GM23338 (cell line): ENCODE measurements at places on chromosomes 6 and 20. TPM values are rescaled to one million over a fixed set of nuclear protein-coding genes. Genes with fewer than 3 reads are reported as not detected.
A peak's percentile ranks its signal among the peaks of the same experiment; 100 is the strongest.

DNA sequence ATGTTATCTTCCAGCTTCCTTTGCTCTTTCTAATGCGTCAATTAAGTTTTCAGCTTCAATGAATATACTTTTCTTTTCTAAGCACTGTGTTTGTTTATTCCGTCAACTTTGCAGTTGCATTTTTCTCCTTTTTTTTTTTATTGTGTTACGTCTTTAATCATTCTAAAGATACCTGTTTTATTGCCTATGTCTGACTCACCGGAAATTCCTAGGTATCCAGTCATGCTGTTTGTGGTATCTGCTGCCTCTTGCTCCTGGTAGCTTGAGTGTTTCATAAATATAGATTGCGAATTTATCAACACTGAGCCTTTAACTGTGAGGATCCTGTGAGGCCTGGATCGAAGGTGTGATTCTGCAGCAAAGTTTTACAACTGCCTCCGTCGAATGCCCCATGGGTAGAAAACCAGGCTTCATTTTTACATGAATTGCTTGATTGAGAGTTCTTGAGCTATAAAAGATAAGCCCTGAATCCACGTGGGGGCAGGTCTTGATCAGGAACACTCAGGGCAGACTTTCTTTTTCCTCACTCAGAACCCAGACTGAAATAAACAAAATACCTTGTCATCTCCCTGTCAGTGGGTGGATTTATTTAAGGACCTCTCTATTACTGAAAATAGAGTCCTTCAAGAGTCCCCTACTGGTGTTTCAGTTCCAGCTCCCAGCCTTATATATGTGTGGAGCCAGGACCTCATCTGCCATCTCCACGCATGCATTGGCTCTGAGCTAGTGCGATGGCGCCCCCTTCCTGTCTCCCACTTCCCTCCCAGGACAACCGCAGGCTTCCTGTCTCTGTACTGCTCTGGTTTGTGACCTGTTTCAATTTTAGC lies 60.1 kb upstream of the LRRC1 start:
- peak; percentile 80 for DNase-seq

DNA sequence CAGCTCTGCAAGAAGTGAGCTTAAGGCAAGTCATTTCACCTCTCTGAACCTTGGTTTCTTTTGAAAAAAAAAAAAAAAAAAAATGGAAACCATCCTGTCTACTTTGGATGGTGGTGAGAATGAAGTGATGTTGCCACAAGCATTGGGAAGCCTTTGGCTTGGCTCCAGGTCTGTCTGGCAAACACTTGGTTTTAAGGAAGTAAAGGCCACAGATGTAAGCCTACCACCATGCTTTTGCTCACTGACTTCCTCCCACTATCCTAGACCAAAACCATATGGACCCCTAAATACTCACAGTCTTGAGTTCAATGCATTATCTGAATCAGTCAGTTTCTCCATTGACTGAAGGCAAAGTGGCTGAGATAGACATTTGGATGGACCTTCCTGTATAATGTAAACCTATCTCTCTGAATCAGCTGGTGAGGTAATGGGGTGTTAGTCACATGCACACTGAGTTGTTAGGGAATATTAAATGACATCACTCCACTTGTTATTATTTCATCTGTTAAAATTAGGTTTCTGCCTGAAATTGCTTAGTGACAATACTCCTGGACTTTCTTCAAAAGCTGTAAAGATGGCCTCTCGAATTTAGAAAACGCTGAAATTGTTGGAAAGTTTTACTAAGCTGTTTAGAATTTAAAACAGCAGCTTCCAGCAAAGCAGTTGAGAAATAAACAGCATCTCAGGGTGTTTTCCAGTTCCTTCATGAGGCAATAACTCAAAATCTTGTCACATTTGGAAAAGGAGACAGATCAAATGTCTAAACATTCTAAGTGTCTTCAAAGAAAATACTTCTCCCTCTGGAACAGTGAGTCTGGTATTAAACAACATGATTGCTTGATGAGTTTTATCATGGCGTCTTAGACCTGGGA lies 833.5 kb downstream of the DHX35 start:
- DNase-seq = no peak

GRCh38 chr6:31836047-31836473 lies 8.5 kb downstream of the HSPA1B start:
- no peak for DNase-seq

DNA sequence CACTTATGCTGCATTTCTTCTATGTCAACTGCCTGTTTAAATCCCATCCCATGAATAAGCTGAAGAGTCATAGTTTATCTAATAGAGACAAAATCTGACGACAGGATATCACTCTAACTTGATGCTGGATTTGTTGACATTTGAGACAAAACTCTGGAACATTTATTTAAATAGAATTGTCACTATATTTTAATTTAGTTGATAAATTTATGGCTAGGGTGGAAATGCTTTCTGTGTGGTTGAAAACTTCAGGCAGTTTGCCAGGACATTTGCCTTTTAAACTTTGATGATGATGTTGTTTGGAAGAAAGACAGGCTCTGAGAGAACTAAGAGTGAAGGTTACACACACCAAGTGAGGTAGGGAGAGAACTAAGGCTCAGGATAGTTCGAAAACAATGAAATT lies 68.1 kb downstream of the GJA1 start:
- DNase-seq = no peak

- peak; percentile 48 for DNase-seq
Measured at GRCh38 chr6:3294921-3295871, 36.4 kb downstream of the PSMG4 start.

DNA sequence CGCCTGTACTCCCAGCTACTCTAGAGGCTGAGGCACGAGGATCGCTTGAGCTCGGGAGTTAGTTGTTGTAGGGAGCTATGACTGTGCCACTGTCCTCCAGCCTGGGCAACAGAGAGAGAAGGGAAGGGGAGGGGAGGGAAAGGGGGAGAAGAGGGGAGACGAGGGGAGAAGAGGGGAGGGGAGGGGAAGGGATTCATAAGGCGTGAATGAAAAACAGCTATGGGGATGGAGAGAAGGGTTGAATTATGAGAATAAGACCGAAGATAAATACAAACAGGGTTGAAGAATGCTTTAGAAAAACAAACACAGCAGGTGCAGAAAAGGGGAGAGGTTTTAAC lies 106.0 kb downstream of the TRIM27 start:
- no peak for DNase-seq

DNA sequence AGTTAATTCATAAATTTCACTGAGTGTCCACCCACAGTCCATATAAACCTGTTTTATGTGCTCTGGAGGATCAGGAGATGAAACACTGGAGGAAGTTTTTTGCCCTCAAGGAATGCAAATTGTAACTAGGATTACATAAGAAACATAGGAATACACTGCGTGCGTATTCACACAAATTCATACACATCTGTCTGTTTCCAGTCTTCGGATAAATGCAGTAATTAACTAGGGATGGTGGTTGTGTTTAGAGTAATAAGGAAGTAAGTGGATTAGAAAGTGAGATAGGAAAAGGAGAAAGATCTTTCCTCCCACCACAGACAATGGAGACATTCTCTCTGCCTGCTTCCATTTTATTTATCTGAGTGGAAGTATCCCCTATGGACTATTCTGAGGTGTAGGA lies 35.7 kb upstream of the POPDC3 start:
- no peak for DNase-seq

GRCh38 chr6:159686040-159686439 lies 7.0 kb downstream of the SOD2 start:
- no peak for DNase-seq

GRCh38 chr20:61067221-61067620 lies 184.8 kb upstream of the CDH4 start:
- DNase-seq = no peak

- DNase-seq = no peak
Measured at GRCh38 chr6:95636552-95637431, 59.5 kb downstream of the MANEA start.

DNA sequence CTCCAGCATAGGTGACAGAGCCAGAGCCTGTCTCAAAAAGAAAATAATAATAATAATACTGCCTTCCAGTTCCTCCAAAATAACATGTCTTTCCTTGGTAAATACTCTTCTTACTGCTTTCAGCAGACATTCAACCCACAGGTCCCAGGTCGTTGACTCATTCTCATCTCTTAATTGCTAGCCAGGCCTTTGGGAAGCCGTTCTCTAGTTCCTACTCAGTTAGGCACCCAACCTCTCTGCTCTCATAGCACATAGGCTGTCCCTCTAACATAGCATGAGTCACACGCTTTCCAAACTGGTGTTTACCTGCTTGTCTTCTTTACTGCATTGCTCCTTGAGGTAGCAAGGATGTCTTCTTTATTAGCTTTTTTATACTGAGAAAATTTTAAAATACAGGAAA lies 98.8 kb downstream of the LAMA2 start:
- no peak for DNase-seq

DNA sequence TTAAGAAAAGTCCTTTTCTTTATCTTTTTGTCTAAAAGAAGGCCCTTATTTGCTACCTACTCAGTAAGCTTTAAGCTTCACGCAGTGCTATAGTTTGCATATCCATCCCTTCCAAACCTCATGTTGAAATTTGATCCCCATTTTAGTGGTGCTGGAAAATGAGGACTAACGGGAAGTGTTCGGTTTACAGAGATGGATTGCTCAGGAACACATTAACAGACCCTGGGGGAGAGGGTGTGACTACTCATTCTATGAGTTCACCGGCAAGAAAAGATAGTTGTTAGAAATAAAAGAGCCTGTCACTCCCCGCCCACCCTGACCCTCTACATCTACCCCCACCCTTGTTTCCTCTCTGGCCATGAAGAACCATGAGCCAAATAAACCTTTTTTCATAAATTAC lies 546.2 kb downstream of the MEI4 start:
- no peak for DNase-seq

DNA sequence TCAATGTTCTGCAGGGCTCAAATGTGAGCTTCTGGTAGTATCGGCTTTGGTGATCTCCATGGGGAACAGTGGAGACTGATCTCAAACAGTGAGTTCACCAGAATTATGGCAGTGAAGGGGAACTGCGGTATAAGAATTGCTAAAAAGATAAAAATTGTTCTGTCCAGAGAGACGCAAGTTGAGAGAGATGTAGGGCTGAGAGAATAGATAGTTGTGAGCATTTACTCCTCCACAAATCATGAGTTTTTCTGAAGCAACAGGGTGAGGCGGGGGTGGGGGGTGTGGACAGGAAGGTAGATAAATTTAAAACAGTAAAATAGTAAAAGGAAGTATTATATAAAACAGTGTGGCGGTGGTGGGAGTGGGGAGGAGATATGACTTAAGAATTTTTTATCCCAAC lies 98.6 kb upstream of the NEDD9 start:
- DNase-seq = no peak

GRCh38 chr6:92024110-92024509 lies 1395.2 kb downstream of the EPHA7 start:
- no peak for DNase-seq

BPI gene
- not detected in 2 replicates for total RNA-seq

POLH gene
- 7.9 and 9.4 TPM in 2 replicates for total RNA-seq

CDH4 gene
- total RNA-seq = 4.0 and 4.2 TPM in 2 replicates

ATP6V1G2 gene
- total RNA-seq = 1.6 and 2.4 TPM in 2 replicates

TFAP2A gene
- total RNA-seq = not detected in 2 replicates

SALL4 gene
- 218 and 227 TPM in 2 replicates for total RNA-seq

PROKR2 gene
- total RNA-seq = 2.1 and 5.9 TPM in 2 replicates

CPNE5 gene
- total RNA-seq = 0.12 and 0.14 TPM in 2 replicates

TPD52L1 gene
- total RNA-seq = 13.5 and 22.8 TPM in 2 replicates
